ENCODE measurements at places on chromosomes 3 and 15.

DNA sequence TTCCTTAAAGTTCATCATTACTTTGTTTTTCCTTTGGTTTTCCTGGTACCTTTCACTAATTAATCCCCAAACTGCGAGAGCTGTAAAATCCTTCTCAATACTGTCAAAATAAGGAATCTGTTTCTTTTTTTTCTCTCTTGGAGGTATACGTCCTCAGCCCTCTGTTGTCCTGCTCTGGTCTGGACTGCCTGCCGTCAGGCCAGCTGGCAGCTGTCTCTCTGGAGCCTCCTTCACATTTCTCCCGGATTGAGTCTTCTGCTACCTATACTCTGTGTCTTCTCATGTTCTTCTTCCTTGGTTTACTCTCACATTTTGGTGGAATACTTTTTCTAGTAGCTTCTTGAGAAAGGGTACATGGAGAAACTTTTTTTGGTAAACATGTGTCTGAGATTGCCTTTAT, 13.8 kb downstream of the TATDN2 start:
- DNase-seq, result no peak

DNA sequence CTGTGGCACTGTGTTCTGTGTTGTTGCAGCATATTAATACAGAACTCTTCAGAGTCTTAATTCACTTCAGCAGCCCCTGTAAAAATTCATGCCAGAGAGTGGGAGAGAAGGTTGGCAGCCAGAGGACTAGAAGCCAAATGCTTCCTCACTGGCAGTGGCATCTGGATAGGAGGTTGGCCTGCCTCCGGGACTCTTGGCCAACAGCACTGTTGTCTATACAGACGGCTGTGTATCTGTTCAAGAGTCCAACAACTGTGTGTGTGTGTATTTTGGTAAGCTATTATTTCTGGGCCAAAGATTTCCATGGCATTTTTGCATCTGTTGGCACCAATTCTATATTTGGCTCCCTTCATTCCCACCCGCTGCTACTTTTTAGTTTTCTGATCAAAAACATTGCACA, 156.0 kb upstream of the SOX2 start:
- DNase-seq, result no peak

- DNase-seq, result no peak
These were observed 497.9 kb downstream of the IGSF11 start for GRCh38 chr3:118536764-118537163.

DNA sequence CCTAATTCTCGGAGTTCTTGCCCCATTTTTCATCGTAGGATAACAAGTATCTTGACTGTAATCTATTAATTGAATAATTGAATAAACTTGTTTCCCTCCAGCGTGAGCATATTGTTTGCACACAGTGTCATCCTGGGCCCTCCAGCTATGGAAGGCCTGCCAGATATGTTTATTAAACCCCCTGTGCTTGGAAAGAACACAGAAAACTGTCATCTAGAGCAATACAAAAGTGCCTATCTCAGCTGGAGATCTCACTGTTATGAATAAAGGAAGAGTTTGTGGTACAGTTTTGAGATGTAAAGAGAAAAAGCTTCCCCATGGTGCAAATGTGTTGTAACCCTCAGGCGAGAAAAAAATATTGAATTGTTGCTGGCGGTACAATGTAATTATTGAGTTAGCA, 405.9 kb downstream of the SOX2 start:
- no peak for DNase-seq

DNA sequence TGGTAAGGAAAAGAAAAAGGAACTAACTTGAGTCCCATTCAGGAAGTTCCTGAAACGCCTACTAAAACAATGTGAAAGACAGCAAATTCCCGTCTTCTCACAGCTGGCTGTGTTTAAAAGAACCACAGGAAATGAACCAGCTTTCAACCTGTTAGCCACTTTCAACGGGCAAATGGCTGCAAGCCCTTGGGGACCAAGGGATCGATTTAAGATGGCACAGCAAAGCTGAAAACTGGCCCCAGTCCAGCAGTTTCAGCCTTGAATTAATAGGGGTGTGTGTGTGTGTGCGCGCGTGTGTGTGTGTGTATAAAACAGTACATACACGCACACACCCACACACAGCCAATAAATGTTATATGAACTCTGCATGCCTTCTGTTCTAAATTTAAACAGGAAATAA, 168.7 kb upstream of the TMCO5A start:
- no peak for DNase-seq

- DNase-seq, result no peak
These were observed 31.1 kb downstream of the CYFIP1 start for GRCh38 chr15:22949074-22949547.

- DNase-seq, result peak; percentile 44
These were observed 216.1 kb downstream of the ATP8B4 start for GRCh38 chr15:49902685-49903501.

DNA sequence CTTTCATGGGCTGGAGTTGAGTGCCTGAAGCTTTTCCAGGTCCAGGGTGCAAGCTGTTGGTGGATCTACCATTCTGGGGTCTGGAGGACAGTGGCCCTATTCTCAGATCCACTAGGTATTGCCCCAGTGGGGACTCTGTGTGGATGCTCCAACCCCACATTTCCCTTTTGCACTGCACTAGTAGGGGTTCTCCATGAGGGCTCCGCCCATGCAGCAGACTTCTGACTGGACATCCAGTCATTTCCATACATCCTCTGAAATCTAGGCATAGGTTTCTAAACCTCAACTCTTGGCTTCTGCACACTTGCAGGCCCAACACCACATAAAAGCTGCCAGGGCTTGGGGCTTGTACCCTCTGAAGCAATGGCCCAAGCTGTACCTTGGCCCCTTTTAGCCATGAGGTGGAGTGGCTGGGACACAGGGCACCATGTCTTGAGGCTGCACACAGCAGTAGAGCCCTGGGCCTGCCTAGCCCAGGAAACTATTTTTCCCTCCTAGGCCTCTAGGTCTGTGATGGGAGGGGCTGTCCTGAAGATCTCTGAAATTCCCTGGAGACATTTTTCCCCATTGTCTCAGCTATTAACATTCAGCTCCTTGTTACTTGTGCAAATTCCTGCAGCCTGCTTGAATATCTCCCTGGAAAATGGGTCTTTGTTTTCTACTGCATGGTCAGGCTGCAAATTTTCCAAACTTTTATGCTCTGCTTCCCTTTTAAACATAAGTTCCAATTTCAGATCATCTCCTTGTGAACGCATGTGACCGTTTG, 6.0 kb upstream of the HACD2 start:
- DNase-seq, result no peak

DNA sequence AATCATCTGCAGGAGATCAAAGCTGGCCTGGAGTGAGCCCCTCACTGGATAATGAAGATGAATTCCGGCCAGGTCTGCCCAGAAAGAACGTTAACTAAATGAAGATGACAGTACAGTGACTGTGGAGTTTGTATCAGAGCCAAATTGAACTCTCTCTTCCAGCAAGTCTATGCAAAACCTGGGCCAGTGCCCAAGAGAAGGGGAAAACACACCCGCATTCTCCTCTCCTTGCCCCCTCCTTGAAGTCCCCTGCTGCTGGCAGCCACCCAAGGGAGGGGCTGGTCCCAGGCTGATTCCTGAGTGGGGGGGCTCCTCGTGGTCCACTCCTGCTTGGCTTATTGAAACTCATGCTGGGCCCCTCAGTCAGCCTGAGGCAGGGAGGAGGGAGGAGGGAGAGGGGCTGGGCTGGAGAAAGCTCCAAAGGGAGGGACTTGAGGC, 155.7 kb downstream of the RAB11A start:
- DNase-seq, result peak; percentile 4

DNA sequence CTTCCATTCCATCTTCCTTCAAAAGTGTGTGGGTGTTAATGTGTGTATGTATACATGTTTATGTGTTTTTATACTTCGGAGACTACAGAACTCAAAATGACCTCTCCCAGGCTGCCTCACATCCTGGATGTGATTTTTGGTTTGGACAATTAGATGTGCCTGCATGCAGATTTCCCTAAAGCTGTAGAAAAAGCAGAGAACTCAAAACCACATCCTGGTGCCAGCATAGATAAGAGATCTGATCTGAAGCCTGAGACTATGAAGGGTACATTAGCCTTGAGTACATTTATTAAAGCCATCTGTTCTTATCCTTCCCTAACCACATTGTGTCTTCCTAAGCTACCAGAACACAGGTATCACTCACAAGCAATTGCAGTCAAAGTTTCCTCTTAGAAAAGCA, 319.4 kb upstream of the RASGRP1 start:
- DNase-seq, result no peak

- no peak for DNase-seq
These were observed 37.0 kb upstream of the PIK3R4 start for GRCh38 chr3:130783629-130784028.

DNA sequence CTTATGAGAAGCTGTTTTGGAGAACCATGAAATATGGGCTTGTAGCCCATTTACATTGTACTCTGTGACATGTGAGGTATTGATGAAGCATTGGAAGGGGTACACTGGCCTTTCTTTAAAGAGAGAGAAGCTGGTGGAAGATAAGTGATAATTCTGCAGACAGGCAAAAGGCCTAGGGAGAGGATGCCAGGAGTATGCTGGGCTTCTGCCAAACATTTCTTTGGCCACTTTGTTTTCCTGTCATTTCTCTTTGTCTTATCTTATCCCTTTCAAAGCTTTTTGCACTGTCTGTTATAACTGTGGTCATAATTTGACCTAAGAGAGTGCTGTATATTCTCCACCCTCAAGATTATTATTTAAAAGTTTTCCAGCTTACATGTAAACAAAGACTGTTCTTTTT, 109.6 kb upstream of the SEMA6D start:
- no peak for DNase-seq

GRCh38 chr3:52372822-52373504, 56.8 kb downstream of the DNAH1 start:
- no peak for DNase-seq

DNA sequence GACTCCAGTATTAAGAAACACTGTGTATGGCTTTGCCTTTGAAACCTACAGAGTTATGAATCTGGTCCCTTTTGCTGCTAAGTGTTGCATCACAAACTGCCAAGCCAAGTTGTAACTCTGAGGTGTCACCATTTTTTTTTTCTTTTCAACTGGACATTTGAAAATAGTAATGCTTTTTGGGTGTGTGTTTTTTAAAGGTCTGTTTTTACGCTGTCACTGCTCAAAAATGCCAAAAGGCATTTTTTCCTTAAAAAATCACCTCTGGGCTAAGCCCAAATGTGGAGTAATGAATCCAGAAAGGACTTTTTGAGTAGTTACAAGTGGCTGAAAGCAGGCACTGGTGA, 9.5 kb downstream of the SMAD3 start:
- no peak for DNase-seq

GRCh38 chr3:16406579-16406978, 106.9 kb downstream of the RFTN1 start:
- no peak for DNase-seq

GRCh38 chr15:61700803-61701202, 359.4 kb downstream of the VPS13C start:
- no peak for DNase-seq

- DNase-seq, result no peak
These were observed 687 bp downstream of the ALDH1A3 start for GRCh38 chr15:100880139-100880896.

GRCh38 chr3:143328451-143328850, 208.9 kb downstream of the CHST2 start:
- no peak for DNase-seq

- DNase-seq, result no peak
These were observed 83.5 kb upstream of the ABHD17C start for GRCh38 chr15:80611543-80612080.

GRCh38 chr3:122100591-122101463, 45.7 kb downstream of the CD86 start:
- DNase-seq, result no peak

- DNase-seq, result no peak
These were observed 20.8 kb upstream of the TNIK start for GRCh38 chr3:171481011-171481410.

DNA sequence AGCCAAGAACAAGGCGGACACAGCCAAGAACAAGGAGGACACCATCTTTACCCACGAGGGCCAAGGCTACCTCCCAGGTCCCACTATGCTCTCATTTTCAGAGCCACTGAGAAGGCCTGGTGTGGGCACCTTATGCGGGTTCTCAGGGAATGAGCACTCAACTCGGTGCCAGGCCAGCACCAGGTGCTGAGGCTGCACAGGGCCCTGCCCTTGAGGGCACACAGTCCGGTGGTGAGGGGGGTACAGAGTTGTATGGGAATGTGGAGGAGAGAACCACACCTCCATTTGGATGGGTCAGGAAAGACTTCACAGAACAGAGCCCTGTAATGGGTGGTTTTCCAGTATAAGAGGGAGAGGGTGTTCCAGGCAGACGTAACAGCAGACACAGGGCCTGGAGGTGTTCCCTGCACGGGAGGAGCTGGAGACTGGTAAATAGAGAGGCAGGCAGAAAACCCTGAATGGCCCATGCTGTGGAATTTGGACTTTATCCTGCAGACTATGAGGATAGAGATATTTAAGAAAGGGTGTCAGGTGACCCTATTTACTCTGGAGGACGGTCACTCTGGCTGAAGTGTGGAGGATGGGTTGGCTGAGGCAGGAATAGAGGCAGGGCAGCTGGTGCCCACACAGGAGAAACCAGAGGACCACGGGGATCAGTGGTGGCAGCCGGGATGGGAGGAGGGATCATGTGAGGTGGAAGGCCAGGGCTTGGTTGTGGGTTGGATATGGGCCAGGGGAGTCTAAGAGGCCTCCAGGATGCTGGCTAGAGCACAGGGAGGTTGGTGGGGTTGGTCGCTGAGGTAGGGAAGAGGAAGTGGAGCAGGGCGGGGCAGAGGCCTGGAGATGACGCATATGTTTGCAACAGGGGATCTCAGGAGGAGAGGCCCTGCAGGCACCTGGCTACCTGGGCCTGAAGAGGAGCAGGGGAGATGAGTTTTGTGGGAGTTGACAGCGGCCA, 34.6 kb downstream of the CRABP1 start:
- DNase-seq, result no peak

- DNase-seq, result no peak
These were observed 172.0 kb upstream of the LMCD1 start for GRCh38 chr3:8329598-8329997.

- no peak for DNase-seq
These were observed 178.6 kb upstream of the TPRG1 start for GRCh38 chr3:188993181-188993580.

- DNase-seq, result no peak
These were observed 40.1 kb upstream of the EPHB1 start for GRCh38 chr3:134754768-134755559.

- no peak for DNase-seq
These were observed 19.1 kb upstream of the NR2F2 start for GRCh38 chr15:96311256-96311955.

DNA sequence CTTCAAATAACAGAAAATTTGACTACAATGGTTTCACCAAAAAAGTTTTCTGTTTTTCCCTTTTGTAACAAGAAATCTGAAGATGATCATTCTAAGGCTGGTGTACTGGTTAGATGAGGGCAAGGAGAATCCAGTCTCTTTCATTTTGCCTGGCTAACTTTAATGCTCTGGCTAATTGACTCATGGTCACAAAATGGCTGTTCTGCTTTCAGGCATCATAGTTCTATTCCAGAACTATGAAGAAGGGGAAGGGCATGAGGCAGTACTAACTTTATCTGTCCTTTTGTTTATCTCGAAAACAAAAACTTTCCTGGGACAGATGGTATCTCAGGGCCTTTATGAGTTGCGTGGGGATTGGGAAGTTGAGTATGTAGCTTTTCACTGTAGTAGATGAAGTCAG, 50.4 kb downstream of the SLC25A26 start:
- no peak for DNase-seq

- DNase-seq, result peak; percentile 87
These were observed 770 bp downstream of the TBC1D5 start for GRCh38 chr3:17741621-17742101.
